HepG2 (cell line): ENCODE measurements at places on chromosomes 3 and 15. TPM values are rescaled to one million over a fixed set of nuclear protein-coding genes. Genes with fewer than 3 reads are reported as not detected.

DNA sequence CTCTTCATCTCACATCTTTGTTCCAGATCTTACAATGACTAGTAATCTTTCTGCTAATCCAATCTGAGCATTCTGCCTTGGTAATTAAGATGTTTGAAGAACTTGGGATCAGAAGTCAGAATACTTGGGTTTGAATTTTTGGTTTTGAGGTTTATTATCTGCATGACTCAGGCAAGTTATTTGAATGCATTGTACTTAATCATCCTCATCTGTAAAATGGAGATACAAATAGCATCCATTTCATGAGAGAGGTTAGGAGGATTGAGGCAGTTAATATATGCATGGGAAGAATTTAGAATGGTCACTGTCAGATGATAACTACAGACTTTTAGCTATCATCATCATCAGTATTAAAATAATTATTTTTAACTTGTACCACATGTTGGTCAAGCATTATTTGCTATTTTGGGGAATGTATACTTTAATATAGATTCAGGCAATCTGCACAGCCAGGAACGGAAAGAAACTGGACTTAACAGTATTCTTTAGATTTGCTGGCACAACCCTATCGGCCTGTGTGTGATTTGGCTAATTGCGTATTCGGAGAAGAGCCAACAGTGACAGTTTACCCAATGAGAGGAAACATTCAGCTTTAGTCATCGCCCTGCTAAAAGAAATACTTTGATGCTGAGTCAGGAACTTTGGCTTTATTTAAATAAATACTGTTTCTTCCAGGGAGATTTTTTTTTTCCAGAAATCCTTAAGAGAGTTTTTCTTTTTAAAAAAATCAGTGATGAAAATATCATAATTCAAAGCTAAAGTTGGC, 600.0 kb downstream of the ROBO1 start:
- no peaks in the 10 kb centered on the region for H3K4me1 ChIP-seq
- no peak overlapping the region for H3K4me3 ChIP-seq
- H3K27me3 ChIP-seq: no peaks in the 10 kb centered on the region
- H3K36me3 ChIP-seq: no peaks in the 10 kb centered on the region
- DNase-seq: no peak

The LRRN1 gene
- total RNA-seq: not detected in 2 replicates

DNA sequence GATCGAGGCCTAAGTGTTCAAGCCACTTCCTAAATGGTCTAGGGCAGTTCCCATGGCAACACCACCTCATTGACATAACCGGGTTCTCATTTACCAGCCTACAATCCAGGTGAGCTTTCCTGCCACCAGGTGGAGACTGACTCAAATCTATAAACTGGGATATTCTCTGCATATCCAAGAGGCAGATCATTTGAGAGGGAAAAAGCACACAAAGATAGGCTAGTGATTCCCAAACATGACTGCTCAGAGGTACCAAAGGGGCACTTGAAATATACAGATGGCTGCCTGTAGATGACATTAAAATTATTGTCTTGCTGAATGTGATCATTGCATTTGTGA, 141.3 kb upstream of the PROK2 start:
- no peak overlapping the region for H3K27ac ChIP-seq
- DNase-seq: peak; percentile 39
- no peak overlapping the region for H3K4me3 ChIP-seq
- no peaks in the 10 kb centered on the region for H3K4me1 ChIP-seq
- H3K27me3 ChIP-seq: no peaks in the 10 kb centered on the region; the same call in 1 of the 2 replicates

- H3K27me3 ChIP-seq: no peaks in the 10 kb centered on the region
- H3K4me3 ChIP-seq: no peak overlapping the region
- H3K36me3 ChIP-seq: no peaks in the 10 kb centered on the region
Observed at GRCh38 chr3:178246004-178246403, 290.2 kb upstream of the KCNMB2 start.

GRCh38 chr3:183247011-183247589, 6.0 kb upstream of the B3GNT5 start:
- H3K4me3 ChIP-seq: no peak overlapping the region
- no peaks in the 10 kb centered on the region for H3K4me1 ChIP-seq
- no peaks in the 10 kb centered on the region for H3K36me3 ChIP-seq
- H3K27me3 ChIP-seq: no peaks in the 10 kb centered on the region; the same call in 1 of the 2 replicates
- no peak for DNase-seq

DNA sequence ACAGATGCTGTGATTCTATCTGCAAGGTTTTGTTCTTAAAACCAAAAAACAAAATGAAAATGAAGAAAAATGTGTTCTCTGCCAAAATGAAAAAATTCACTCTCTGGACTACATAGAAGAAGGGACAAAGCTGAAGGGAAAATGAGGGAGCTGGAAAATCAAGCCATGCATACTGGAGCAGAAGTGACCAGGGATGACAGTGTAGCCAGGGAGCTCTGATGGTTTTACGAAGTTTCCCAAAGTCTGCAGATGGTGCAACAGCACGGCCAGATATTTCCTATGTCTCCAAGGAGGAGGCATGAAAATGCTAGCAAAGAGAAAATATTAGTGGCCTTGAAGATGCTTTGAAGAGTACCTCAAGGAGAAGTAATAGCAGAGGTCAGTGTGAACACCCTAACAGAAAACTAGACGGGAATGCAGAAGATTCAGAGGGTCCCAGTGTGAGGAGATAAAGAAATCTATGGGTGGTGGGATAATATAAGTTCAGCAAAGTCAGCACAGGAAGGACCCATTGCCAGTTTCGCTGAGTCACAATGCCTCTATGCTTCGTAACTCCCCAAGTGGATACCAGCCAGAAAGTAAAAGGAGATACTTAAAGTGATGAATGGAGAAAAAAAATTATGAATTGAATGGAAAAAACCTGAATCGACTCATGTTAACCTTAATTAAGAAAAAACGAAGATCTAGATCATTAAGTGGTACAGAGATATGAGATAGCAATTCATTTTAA, 39.0 kb upstream of the POMGNT2 start:
- no peak overlapping the region for H3K4me3 ChIP-seq
- H3K36me3 ChIP-seq: no peaks in the 10 kb centered on the region
- H3K27me3 ChIP-seq: no peaks in the 10 kb centered on the region
- no peak overlapping the region for H3K27ac ChIP-seq

- no peak overlapping the region for H3K4me3 ChIP-seq
- no peak overlapping the region for H3K27ac ChIP-seq
- H3K27me3 ChIP-seq: no peaks in the 10 kb centered on the region
Observed at GRCh38 chr15:41926185-41927056, 32.6 kb upstream of the SPTBN5 start.

DNA sequence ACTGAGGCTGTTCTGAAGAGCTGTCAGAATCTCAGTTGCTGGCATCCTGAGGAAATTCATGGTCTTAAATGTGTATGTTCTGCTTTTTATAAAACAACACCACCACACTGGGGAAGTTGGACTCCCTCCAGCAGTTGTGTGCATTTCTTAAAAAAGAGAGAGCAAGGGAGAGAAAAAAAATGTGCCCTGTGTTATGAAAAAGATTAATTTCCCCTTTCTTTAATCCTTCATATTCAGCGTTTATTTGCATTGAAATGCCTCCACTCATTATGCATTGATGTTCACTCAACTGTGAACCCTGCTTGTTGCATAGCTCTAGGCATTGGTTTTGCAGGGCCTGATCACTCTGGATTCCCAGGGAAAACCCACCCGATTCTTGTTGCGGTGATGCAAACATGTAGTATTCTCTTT, 4.4 kb upstream of the ZNF609 start:
- no peak overlapping the region for H3K27ac ChIP-seq
- no peaks in the 10 kb centered on the region for H3K27me3 ChIP-seq
- H3K4me3 ChIP-seq: no peak overlapping the region

The GRIP2 gene
- 0.08 and 0.24 TPM in 2 replicates for total RNA-seq

GRCh38 chr3:147426931-147427330, 17.8 kb downstream of the ZIC1 start:
- peaks cover 24% of the 10 kb centered on the region; the same call in 2 of the 3 replicates for H3K27me3 ChIP-seq
- no peaks in the 10 kb centered on the region for H3K36me3 ChIP-seq
- DNase-seq: no peak
- no peaks in the 10 kb centered on the region for H3K4me1 ChIP-seq
- H3K27ac ChIP-seq: no peak overlapping the region

The SMC4 gene
- total RNA-seq: 74.3 and 95.5 TPM in 2 replicates

DNA sequence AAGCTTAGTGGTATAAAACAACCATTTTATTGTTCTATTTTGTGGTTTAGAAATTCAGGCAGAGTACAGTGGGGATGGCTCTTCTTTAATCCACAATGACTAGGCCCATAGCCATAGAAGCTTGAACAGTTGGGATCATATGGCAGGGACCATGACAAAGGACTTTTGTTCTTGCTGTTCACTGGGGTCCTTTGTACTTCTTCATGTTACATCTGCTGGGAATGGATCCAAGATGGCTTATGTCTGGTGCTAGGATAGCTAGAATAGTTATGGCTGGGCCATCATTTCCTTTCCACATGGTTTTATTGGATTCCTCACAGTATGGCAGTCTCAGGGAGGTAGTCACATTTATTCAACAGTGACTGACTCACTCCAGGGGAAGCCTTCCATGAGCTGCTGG, 427.9 kb upstream of the AGTR1 start:
- no peaks in the 10 kb centered on the region for H3K27me3 ChIP-seq
- H3K4me1 ChIP-seq: no peaks in the 10 kb centered on the region
- no peaks in the 10 kb centered on the region for H3K36me3 ChIP-seq
- H3K4me3 ChIP-seq: no peak overlapping the region
- H3K27ac ChIP-seq: no peak overlapping the region
- peak; percentile 5 for DNase-seq

- H3K4me1 ChIP-seq: no peaks in the 10 kb centered on the region
- H3K36me3 ChIP-seq: no peaks in the 10 kb centered on the region
- H3K4me3 ChIP-seq: peak overlapping the region; percentile 67
- H3K27me3 ChIP-seq: peaks cover 4% of the 10 kb centered on the region; the same call in 1 of the 2 replicates
Observed at GRCh38 chr15:51751697-51752683, 593 bp downstream of the TMOD2 start.

DNA sequence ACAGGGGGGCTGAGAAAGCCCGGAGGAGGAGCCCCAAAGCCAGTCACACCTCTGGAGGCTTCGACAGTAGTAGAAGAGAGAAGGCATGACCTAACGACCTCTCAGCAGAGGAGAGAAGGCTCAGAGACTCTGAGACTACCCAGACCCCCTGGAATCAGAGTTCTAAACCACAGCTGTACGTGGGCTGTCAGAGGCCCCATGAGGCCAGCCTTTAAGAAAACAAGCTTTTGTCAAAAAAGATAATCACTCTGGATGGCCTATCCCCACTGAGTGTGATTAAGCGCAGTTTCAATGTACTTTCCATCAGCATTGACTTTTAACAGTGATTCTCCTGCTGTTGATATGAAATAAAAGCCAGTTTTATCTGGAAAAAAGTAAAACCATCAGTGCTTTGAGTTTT, 330.3 kb downstream of the CLSTN2 start:
- H3K27ac ChIP-seq: no peak overlapping the region
- no peaks in the 10 kb centered on the region for H3K36me3 ChIP-seq
- no peak for DNase-seq
- no peaks in the 10 kb centered on the region for H3K27me3 ChIP-seq
- H3K4me1 ChIP-seq: no peaks in the 10 kb centered on the region
- no peak overlapping the region for H3K4me3 ChIP-seq

DNA sequence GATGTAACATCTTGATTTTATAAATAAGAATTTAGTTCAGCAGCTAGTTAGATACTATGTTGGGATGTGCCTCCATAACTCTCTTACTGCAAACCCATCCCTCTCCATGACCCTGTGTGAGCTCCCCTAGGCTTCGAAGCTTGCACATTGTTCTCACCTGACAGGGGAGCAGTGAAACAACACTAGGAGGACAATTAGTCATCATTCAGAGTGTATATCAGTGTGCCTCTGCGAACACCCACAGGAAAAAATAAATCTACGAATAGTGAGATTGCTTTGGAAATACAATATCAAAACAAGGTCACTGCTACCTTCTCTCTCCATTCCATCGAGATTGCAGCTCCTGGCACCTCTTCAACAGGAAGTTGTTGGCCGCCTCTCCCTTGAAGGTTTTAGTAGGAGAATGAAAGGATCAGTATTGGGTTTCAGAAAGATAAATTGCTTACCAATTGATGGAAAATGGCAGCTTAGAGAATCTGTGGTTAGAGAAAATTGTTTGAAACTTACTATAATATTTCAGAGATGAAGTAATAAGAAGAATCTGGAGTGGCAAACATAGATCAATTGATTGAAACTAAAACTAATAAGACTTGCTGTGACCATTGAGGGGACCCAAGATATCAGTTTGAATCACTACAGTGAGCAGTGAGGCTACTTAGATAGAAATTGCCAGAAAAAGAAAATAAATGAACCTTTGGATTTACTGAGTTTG, 103.2 kb downstream of the CHL1 start:
- H3K36me3 ChIP-seq: no peaks in the 10 kb centered on the region
- H3K4me3 ChIP-seq: no peak overlapping the region
- no peak overlapping the region for H3K27ac ChIP-seq
- no peak for DNase-seq

- no peak overlapping the region for H3K27ac ChIP-seq
- H3K27me3 ChIP-seq: no peaks in the 10 kb centered on the region
Observed at GRCh38 chr3:15271785-15272381, 60.5 kb downstream of the SH3BP5 start.
